ENCODE measurements at places on chromosomes 13 and 19. TPM values are rescaled to one million over a fixed set of nuclear protein-coding genes. Genes with fewer than 3 reads are reported as not detected.

- peak; percentile 77 for DNase-seq
- no peak overlapping the region for H3K4me3 ChIP-seq
- no peaks in the 10 kb centered on the region for H3K4me1 ChIP-seq
- H3K27me3 ChIP-seq = no peaks in the 10 kb centered on the region
Measured at GRCh38 chr13:100594731-100595130, 6.1 kb upstream of the GGACT start.

- H3K4me1 ChIP-seq = peaks cover 18% of the 10 kb centered on the region
- DNase-seq = no peak
- H3K4me3 ChIP-seq = no peak overlapping the region
- peaks cover 26% of the 10 kb centered on the region for H3K36me3 ChIP-seq
Measured at GRCh38 chr13:45333251-45333976, 7.6 kb downstream of the TPT1 start.

- no peaks in the 10 kb centered on the region for H3K27me3 ChIP-seq
- peaks cover 71% of the 10 kb centered on the region for H3K4me1 ChIP-seq
- no peak overlapping the region for H3K4me3 ChIP-seq
- peaks cover 9% of the 10 kb centered on the region for H3K36me3 ChIP-seq
- H3K27ac ChIP-seq = peak overlapping the region; percentile 61
Measured at GRCh38 chr13:51246025-51246417, 23.8 kb downstream of the FAM124A start.

- no peak overlapping the region for H3K27ac ChIP-seq
- H3K36me3 ChIP-seq = no peaks in the 10 kb centered on the region
- H3K4me3 ChIP-seq = peak overlapping the region; percentile 74
- no peak for DNase-seq
- H3K4me1 ChIP-seq = peaks cover 36% of the 10 kb centered on the region
- no peaks in the 10 kb centered on the region for H3K27me3 ChIP-seq
Measured at GRCh38 chr19:13841086-13841961, 35.6 kb upstream of the NANOS3 start.

Gene IGFL2
- total RNA-seq = not detected

Gene FGF22
- total RNA-seq = 2.8 TPM

- H3K27me3 ChIP-seq = 0 out of 2 replicates have a peak, but pooled peaks cover 7% of the 10 kb centered on the region
- H3K27ac ChIP-seq = no peak overlapping the region
- H3K4me3 ChIP-seq = no peak overlapping the region
- no peak for DNase-seq
- no peaks in the 10 kb centered on the region for H3K36me3 ChIP-seq
Measured at GRCh38 chr19:42154471-42155323, 22.5 kb upstream of the POU2F2 start.

GRCh38 chr19:4267101-4267900 is 11.8 kb upstream of the SHD start:
- H3K4me1 ChIP-seq = no peaks in the 10 kb centered on the region
- peak; percentile 93 for DNase-seq
- H3K27me3 ChIP-seq = no peaks in the 10 kb centered on the region
- H3K36me3 ChIP-seq = no peaks in the 10 kb centered on the region
- H3K27ac ChIP-seq = no peak overlapping the region

DNA sequence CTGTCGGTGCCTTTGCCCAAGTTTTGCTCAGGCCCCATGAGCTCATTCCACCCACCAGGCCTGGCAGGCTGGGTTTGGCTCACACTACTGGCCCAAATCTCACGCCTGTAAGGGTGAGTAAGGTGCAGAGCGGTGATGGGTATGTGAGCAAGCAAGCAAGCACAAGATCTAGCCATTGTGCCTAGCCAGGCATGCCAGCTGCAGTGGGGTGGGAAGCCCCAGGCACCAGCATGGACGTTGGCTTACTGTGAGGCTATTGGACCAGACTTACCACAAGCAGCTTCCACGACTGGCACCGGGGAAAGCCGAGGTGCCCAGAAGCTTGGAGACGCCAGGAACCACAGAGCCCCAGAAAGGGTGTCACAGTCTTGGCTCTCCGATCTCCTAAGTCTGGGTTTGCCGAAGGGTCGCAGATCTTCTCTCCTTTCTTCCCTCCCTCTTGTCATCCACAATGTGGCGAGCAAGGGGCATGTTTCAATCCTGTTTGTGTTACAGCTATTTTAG is 2659.4 kb upstream of the PCDH20 start:
- H3K4me3 ChIP-seq = no peak overlapping the region
- no peak for DNase-seq
- H3K27me3 ChIP-seq = no peaks in the 10 kb centered on the region

Gene ZGLP1
- total RNA-seq = 4.7 TPM

DNA sequence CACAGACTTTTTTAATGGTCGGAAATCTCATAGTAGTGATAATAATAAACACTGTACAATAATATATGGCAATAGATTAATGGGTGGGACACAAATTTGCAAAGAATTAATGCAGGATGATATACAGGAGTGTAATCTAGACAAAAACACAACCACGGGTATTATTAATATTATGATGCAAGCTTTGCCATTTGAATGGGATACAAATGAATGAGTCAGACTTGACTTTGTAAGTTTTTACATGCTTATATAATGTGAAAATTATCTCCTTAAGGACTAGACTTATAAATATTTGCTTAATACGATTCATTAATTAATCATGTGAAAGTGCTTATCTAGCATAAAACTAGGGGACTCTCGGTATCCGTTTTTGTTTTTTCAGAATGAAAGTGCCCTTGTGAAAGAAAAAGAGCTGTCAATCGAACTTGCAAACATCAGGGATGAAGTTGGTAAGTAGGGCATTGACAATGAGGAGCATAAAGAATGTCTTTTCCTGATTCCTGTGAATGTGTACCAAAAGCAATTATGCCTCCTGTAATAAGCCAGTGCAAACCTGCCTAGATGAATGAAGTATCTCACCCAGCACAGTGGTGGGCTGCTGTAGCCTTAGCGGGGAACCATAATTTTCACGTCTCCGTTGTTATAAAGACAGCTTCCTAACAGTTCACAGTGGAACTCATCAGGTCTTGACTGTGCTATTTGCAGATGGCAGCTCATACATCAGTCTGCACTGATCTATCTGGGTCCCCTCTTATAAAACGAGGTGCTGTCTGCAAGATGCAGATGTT is 155.7 kb downstream of the SLC7A1 start:
- H3K27ac ChIP-seq = no peak overlapping the region
- no peak overlapping the region for H3K4me3 ChIP-seq
- H3K27me3 ChIP-seq = no peaks in the 10 kb centered on the region
- H3K4me1 ChIP-seq = peaks cover under 1% of the 10 kb centered on the region
- no peaks in the 10 kb centered on the region for H3K36me3 ChIP-seq

DNA sequence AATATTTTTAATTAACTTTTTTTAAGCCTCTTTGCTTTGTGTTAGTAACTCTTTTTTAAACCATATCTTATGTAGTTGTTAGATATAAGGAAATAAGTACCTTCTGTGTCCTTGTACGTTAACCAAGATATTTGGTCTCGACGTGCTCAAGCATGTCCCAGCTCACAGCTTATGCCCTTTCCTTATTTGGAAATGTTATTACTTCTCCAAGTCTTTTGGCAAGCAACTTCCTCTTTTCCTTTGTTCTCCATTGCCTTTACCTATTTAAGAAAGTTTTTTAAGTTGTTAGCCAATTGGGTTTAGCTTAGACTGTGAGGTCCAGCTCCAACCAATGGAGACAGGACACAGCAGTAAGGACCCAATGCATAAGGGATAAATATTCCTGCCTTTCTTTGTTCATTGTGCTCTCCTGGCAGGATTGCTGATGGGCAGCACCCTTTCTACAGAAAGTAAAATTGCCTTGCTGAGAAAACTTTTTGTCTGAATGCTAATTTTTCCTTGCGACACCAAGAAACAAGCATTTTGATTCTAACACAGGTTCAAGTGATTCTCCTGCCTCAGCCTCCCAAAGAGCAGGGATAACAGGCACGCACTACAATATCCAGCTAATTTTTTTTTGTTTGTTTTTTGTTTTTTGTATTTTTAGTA is 5.2 kb downstream of the DKKL1 start:
- H3K27me3 ChIP-seq = no peaks in the 10 kb centered on the region
- no peaks in the 10 kb centered on the region for H3K36me3 ChIP-seq
- H3K27ac ChIP-seq = no peak overlapping the region
- no peaks in the 10 kb centered on the region for H3K4me1 ChIP-seq

All from GM23338 (cell line).